ENCODE measurements at places on chromosomes 6 and 20.

DNA sequence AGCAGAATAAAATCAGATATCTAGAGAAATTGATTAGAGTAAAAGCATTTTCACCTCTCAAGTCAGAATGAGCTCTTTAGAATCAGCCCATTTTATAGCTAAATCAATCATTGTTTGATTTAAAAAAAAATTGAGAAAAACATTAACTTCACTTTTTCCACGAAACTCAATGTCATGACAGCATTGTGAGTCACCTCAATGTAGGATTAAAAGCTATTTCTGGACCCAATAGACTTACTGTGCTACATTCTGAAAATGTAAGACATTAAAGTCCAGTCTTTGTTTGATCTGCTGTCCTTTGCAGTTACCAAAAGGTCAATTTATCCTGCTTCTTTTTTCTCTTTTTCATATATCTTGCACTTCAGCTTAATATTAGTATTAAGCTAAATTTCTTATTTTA, 519.4 kb upstream of the ZNF337 start:
- DNase-seq: no peak

DNA sequence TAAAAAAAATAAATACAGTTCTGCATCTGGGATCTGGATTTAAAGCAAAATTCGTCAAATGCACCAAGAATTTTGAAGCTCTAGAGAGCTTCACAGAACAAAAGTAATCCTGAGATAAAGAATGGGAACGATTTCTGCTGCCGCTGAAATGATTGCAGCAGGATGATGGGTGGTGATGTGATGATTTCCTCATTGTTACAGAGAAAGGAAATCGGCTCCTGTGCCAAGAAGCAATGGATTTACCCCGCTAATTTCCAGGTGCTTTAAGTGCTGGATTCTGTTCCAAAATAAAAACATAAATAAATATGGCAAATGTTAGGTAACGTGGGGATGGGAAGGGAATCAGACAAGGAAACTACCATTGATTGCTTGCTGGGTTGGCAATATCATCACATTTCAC, 1067.9 kb upstream of the MAP3K7 start:
- no peak for DNase-seq

GRCh38 chr6:50128420-50129005, 78.8 kb upstream of the DEFB112 start:
- peak; percentile 16 for DNase-seq

DNA sequence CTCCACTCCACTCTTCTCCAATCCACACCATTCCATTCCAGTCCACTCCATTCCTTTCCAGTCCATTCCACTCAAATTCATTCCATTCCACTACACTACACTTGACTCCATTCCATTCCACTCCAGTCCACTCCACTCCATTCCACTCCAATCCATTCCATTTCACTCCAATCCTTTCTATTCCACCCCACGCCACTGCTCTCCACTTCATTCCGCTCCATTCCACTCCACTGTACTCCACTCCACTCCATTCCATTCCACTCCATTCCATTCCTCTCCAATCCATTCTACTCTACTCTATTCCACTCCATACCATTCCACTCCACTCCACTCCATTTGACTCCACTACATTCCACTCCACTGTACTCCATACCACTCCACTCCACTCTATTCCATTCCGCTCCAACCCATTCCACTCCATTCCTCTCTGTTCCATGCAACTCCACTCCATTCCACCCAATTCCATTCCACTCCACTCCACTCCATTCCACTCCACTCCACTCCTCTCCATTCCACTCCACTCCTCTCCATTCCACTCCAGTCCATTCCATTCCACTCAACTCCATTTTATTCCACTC, 23.4 kb upstream of the DEFB125 start:
- no peak for DNase-seq

DNA sequence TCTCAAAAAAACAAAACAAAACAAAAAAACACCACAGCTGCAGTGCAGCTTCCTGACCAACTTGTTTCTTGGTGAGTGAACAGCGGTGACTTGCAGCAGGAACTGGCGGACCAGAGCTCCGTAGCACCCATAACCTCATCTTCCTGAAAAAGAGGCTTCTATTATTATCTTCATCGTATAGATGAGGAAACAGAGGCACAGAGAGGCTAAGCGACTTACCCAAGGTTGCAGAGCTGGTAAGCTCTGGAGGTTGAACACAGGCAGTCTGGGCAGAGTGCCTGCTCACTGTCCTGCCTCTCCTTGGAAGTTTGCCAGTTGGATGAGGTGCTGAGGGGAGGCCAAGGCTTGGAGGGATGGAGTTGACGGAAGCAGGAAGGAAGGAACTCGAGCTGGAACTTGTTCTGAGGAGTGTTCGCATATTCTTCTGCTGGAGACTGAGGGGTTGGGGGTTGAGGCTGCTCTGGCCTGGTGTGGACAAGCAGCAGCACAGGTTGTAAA, 47.9 kb upstream of the CCDC167 start:
- DNase-seq: no peak

GRCh38 chr20:31485450-31486339, 10.6 kb downstream of the REM1 start:
- no peak for DNase-seq

DNA sequence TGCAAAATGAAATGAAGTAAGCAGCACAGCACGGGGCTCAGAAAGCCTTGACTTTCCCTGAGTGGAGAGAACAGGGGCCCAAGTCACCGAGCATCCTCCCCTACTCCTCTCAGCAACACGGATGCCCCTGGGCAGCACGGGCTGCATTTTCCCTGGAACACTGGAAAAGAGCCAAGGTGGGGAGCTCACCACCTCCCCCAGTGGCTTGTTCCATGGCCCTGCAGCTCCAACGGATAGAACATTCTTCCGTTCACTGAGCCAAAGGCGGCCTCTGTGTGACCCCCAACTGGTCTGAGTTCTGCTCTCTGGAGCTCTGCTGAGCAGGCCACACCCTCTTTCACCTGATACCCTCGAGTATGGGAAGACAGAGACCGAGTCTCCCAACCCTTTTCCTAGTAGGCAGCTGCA, 20.8 kb upstream of the EMILIN3 start:
- no peak for DNase-seq

DNA sequence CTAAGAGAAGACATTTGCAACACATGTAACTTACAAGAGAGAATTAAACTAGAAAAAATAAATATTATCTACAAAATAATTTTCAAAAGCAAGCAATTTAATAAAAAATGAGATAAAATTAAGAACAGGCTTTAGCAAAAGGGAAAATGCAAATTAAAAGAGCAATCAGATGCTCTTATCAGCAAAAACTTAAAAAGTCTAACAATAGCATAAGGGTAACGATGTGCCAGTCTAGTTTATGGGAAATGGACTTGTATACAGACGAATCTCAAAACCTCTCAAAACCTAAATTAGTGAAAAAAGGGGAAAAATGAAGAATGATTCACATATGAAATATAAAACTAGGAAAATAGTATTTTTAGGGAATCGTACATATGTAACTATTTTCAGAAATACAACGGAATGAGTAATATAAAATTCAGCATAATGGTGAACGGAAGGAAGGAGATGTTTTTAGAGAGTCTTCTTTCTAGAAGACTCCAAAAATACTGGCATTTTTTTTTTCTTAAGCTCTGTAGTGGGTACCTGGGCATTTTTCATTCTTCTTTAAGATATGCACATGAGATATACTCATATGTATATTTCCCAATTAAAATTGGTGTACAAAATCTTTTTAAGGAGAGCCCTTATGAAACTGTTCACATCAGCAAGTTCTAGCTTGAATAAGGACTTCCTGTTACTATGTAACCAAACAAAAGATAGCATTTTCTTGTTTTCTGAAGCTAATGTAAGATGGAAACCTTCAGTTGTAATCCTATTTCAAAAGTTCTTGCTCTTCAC, 927 bp upstream of the MANEA start:
- DNase-seq: peak; percentile 19

- DNase-seq: peak; percentile 42
Measured at GRCh38 chr6:158629367-158630221, 14.9 kb downstream of the DYNLT1 start.

- DNase-seq: no peak
Measured at GRCh38 chr20:44287272-44288097, 23.5 kb downstream of the FITM2 start.

DNA sequence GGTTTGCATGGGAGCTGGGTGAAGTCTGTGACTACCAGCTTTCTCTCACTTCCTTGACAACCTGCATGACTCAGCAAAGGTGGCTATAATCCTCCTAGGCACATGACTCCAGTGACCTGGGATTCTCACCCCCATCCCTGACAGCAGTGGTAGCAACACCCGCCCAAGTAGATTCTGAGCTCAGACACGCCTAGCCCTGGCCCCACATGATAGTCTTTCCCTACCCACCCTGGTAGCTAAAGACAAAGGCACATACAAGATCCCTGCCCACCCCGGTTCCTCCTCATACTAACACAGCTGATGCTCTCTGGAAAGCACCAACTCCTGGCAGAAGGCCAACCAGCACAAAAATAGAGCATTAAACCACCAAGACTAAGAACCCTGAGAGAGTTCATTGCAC, 25.9 kb upstream of the CRISP1 start:
- no peak for DNase-seq

- peak; percentile 62 for DNase-seq
Measured at GRCh38 chr20:23142162-23143050, 56.3 kb upstream of the CD93 start.

GRCh38 chr6:170459451-170459850, 93.7 kb downstream of the PSMB1 start:
- DNase-seq: peak; percentile 84

GRCh38 chr6:44010411-44011349, 116.6 kb downstream of the MRPL14 start:
- DNase-seq: no peak

- DNase-seq: peak; percentile 49
Measured at GRCh38 chr6:22025468-22026163, 271.2 kb downstream of the PRL start.

DNA sequence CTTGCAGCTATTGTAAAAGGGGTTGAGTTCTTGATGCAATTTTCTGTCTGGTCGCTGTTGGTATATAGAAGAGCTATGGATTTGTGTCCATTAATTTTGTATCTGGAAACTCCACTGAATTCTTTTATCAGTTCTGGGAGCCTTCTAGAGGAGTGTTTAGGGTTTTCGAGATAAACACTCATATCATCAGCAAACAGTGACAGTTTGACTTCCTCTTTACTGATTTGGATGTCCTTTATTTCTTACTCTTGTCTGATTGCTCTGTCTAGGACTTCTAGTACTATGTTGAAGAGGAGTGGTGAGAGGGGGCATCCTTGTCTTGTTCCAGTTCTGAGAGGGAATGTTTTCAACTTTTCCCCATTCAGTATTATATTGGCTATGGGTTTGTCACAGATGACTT, 120.8 kb upstream of the SSTR4 start:
- no peak for DNase-seq

DNA sequence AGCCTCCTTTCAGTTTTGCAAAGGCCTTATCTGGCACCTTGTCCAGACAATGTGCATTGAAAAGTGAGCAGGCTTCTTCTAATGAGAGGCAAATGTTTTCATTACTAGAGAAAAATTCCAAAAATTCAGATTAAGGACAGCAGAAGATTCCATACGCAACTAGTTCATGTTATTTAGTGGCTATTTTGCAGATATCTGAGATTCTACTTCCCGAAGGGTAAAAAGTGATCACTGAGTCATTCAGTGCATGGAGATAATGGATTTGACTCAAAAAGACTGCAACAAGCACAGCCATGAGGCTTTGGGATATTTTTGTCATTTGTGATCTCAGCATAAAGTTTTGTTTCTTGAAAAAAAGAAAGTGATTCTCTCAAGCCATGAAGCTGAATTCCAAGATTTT, 29.9 kb downstream of the METTL24 start:
- DNase-seq: no peak

DNA sequence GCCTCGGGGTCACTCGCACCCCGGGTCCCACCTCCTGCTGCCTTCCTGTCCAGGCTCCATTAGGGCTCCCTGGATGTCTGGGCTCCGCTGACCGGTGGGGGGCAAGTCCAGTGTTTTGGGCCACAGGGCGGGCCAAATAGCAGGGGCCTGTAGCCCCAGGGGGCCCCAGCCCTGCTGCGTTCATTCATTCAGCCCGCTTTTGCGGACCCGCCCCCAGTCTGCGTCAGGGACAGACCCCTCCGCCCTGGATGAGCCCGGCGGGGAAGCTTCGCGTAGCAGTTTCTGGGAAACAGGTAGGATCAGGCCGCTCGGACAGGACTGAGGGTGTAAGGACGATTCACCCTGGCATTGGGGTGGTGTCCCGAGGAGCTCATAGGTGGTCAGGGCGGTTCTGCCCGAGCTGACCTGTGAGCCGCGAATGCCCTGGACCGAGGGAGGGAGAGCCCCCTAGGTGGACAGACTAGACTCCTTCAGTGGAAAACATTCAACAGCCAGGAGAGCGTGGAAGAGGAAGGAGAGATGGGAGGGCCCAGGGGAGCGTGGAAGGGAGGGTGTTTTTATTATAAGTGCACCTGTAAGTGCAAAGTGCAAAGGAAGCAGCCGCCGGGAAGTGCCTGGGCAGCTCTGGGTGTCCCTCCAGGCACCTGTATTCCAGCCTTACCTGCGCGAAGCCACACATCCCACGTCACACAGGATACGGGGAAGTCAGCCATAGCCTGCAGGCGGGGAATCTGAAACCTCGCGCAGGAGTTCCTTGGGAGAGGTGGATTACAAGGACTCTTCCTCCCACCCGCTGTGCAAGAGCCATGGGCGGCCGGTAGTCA, 662 bp downstream of the ENTPD6 start:
- no peak for DNase-seq

- DNase-seq: no peak
Measured at GRCh38 chr6:834866-835265, 141.9 kb upstream of the EXOC2 start.

DNA sequence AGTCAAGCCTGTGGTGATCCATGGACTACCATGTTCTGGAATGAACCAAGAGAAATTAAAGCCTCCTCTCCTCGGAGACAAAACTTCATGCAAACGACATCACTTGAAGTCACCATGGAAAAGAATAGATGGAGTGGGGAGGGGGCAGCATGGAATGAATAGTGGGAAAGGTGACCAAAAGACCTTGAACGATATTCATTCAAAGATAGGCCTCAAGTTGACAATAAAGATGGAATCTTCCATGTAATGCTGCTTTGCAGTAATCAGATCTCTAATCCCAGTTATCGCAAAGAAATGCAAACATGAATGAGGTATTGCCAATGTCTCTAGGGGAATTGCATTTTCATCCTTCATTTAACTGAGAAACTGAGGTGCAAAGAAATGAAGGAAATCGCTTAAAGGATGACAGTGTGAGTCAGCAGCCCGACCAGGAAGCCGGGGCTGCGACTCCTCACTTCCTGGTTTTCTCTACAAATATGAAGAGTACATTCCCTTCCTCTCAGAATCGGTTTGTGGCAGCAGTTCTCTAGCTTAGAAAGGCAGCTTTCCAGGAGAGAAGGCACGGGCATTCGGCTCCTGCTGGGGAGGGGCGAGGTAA, 65.6 kb upstream of the RREB1 start:
- DNase-seq: no peak

DNA sequence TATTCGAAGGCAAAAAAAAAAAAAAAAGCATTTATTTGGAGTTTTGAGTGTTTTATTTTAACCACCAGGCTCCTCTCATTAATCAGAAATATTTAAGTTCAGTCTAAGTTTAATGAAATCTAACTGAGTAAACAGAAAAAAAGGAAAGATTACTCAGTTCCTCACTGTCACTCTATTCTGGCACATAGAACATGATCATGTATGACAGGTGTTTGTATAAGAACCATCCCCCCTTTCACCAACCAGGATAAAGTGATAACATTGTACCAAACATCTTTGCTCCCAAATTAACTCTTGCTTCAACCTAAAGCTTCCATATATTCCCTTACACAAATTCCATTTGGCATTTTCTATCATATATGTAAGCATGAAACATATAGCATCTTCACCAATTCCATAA, 176.2 kb upstream of the HSF2 start:
- DNase-seq: no peak
